WTC11 (cell line): ENCODE measurements at places on chromosomes 11 and 22. TPM values are rescaled to one million over a fixed set of nuclear protein-coding genes. Genes with fewer than 3 reads are reported as not detected.

Gene OR5D18
- total RNA-seq, result not detected in 3 replicates

Gene MTCH2
- total RNA-seq, result 141 to 160 TPM (median 141 TPM) in 3 replicates

Gene CBLIF
- total RNA-seq, result not detected in 3 replicates

Gene SOX10
- total RNA-seq, result 2.7 to 3.6 TPM (median 3.0 TPM) in 3 replicates

Gene CHRNA10
- total RNA-seq, result 0.46 to 1.7 TPM (median 0.73 TPM) in 3 replicates

Gene RAC2
- total RNA-seq, result 3.6 to 4.9 TPM (median 4.9 TPM) in 3 replicates

Gene C1QTNF6
- 5.7 to 6.4 TPM (median 5.9 TPM) in 3 replicates for total RNA-seq

Gene MB
- 0.50 to 1.0 TPM (median 0.60 TPM) in 3 replicates for total RNA-seq

Gene LRRN4CL
- total RNA-seq, result 0.16 to 0.39 TPM (median 0.23 TPM) in 3 replicates

Gene DNAJC24
- 14.6 to 17.8 TPM (median 15.4 TPM) in 3 replicates for total RNA-seq

Gene C1QTNF4
- 9.5 to 10.7 TPM (median 9.5 TPM) in 3 replicates for total RNA-seq

Gene ARHGAP32
- 22.6 to 25.6 TPM (median 25.3 TPM) in 3 replicates for total RNA-seq

Gene SYT12
- 4.6 to 7.3 TPM (median 7.1 TPM) in 3 replicates for total RNA-seq

Gene PNPLA5
- 5.3 to 5.9 TPM (median 5.3 TPM) in 3 replicates for total RNA-seq
